ENCODE measurements at places on chromosomes 13 and 19.

- DNase-seq = no peak
Observed at GRCh38 chr13:109275852-109276251, 510.5 kb downstream of the IRS2 start.

DNA sequence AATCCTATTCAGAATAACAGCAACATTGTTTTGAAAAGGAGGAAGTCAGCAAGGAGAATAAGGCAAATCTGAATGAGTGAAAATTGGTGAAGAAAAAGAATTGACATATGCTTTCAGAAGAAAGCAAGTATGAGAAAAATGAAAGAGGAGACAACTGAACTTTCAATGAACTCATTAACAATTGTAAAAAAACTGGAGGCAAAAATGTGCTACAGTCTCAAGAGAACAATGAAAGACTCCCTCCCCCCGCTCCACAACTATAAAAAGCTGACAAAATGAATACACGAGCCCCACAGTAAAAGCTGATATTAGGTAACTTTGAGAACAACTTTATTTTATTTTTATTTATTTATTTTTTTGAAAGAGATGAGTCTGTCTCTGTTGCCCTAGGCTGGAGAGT lies 373.1 kb downstream of the DIAPH3 start:
- DNase-seq = no peak

DNA sequence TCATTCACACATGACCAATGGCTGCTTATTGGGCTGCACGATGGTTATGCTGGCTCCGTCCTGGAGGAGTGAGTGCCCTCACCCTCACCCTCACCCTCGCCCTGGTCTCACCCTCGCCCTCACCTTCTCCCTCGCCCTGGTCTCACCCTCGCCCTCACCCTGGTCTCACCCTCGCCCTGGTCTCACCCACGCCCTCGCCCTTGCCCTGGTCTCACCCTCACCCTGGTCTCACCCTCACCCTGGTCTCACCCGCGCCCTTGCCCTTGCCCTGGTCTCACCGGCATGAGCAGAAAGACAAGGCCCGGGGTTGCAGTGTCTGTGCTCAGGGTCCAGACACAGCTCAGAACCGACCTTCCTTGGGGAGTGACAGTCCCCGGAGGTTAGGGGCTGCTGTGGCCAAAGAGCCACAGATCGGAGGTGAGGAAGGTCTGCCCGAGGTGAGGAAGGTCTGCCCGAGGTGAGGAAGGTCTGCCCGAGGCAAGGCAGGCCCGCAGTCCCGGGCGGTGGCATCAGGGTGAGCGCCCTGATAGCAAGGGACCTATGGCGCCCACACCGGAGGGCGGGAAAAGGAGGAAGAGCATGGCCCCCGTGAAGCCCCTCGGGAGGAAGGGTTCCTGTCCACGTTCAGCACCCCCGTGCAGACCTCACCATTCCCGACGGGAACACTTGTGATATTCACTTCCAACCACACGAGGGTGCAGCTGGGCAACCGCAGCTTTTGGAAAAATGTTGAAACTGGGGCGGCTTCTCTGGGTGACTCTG lies 65.6 kb downstream of the MCF2L start:
- peak; percentile 47 for DNase-seq

- peak; percentile 66 for DNase-seq
Observed at GRCh38 chr19:48698046-48698445, 2.3 kb downstream of the FUT2 start.

- no peak for DNase-seq
Observed at GRCh38 chr19:30105727-30106126, 163.7 kb downstream of the URI1 start.

DNA sequence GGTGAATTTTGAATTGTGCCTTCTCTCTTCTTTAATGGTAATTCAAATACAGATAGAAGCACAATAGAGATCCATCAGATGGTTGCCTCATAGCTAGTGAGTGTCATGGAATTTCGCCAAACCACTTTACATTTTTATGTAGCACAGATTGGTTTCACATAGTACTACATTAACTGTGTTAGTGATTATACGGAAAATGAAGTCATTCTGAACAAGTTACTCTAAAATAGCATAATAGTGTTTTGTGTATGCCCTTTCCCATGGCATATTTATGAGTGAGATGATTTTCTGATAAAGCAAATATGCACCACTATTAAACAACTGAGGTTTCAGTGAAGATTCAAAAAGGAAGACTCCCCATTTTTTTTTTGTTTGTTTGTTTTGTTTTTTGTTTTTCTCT lies 1623.5 kb downstream of the PCDH9 start:
- no peak for DNase-seq

DNA sequence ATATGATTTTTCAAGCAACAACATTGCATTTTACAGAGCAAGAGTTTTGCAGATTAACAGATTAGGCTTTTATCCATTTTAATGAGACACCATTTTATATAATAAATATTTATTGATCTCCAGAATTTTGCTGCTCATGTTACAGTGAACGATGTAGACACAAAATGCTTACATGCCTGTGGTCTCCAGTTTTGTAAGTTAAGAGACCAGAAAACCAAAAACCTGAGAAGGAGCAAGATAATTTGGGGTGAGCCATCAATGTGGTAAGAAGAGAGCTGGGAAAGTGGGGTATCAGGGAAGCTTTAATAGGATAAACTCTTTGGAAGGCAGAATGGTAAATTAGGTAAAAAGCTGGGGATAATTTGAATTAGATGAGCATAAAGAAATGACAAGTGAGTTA lies 2100.5 kb upstream of the PCDH20 start:
- DNase-seq = no peak

DNA sequence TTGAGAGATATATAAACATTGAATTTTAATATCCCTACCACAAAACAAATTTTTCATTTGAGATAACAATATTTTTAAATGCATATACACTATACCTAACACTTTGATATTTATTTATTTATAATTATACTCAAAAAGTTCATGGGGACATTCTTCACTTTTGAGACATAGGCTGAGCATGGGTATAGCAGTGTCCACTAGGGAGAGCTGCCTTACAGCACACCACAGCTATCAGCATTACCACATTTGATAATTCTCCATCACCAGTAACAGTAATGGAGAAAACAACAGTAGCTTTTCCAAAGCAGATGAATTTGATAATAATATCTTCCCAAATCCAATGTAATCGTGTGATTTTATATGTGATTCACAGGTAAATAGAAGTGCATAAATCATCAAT lies 626.1 kb downstream of the DACH1 start:
- DNase-seq = no peak

DNA sequence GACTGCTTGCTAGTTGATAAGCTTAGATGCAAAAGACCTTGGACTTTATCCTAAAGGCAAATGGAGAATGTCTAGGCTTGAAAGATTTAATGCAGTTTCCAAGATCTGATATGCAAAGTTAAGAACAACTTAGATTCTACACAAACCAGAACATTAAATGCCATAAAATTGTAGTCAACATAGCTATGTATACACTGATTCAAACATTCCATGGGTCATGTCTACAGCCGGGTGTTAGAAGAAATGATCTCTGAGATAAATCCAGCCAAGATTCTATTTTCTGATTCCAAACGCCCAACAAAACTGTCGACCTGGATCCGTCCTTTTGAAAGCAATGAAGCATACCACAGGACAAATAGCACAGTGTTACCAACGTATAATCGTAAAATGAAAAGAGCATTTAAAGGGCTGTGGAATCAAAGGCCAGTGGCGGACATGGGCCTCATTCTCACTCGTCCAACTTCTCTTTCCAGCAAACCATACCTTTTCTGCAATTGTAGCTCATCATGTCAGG lies 52.7 kb downstream of the KCTD12 start:
- no peak for DNase-seq

- DNase-seq = peak; percentile 48
Observed at GRCh38 chr19:56333506-56333905, 18.9 kb upstream of the ZSCAN5A start.
